ENCODE measurements at places on chromosomes 1 and 21.

DNA sequence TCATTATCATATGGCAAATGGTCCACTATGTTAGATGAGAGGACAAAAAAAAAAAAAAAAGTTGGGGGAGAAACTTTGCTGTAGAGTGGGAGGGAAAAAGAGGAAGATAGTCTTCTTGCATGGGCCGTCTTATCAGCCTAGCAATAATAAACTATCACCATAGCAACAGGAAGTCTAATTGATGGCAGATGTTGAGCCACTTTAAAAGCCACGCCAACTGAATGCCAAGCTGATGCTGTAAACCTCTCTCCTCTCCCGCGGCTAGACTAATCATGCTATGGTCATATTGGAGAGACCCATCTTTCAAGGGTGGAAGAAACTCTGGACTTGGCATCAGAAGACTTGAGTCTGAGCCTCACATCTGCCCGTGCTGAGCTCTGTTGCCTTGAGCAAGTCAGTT lies 122.2 kb upstream of the HOOK1 start:
- DNase-seq = no peak
- H3K27me3 ChIP-seq = no peaks in the 10 kb centered on the region
- H3K4me1 ChIP-seq = no peaks in the 10 kb centered on the region

GRCh38 chr21:38599381-38599975 lies 101.2 kb upstream of the ERG start:
- H3K27ac ChIP-seq = no peak overlapping the region
- H3K36me3 ChIP-seq = no peaks in the 10 kb centered on the region
- H3K4me3 ChIP-seq = no peak overlapping the region
- H3K4me1 ChIP-seq = no peaks in the 10 kb centered on the region

DNA sequence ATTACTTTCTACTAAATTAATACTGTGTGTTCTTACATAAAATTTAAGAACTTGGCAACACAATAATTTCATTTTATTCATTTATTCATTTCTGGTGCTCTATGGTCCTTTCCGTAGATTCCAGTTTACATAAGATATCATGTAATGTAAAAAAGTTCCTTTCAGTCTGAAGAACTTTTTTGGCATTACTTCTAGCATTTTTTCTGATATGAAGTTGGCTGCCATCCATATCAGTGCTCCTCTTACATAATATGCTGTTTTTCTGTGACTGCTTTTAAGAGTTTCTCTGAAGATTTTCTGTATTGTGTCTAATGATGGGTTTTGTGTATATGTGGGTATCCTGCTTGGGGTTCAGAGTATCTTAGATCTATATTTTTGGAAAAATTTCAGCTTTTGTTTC lies 34.8 kb downstream of the LIN9 start:
- H3K27ac ChIP-seq = no peak overlapping the region
- H3K4me1 ChIP-seq = no peaks in the 10 kb centered on the region
- H3K4me3 ChIP-seq = no peak overlapping the region
- H3K36me3 ChIP-seq = no peaks in the 10 kb centered on the region
- DNase-seq = no peak

- no peak overlapping the region for H3K27ac ChIP-seq
- H3K4me1 ChIP-seq = no peaks in the 10 kb centered on the region
- H3K36me3 ChIP-seq = no peaks in the 10 kb centered on the region
- H3K27me3 ChIP-seq = no peaks in the 10 kb centered on the region
- no peak for DNase-seq
Measured at GRCh38 chr21:17699524-17700189, 87.0 kb upstream of the BTG3 start.

DNA sequence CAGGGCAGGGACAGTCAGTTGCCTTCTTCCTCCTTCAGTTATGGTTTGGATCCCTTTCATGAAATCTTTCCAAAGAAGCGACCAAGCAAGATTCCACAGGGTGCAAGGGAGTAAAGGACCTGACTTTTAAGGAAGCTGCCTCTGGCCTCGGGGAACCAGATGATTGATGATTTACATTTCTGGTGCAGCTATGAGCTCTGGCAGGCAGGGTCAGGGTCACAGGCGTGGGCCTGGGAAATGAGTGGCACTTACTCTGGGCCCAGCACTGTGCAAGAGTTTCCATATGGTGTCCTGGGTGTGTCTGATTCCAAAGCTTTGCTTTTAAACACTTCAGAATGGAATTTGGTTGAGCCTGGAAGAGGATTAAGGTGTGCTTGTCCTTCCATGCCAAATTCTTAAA lies 7.2 kb upstream of the CRABP2 start:
- peaks cover 20% of the 10 kb centered on the region for H3K4me1 ChIP-seq
- H3K4me3 ChIP-seq = no peak overlapping the region
- no peaks in the 10 kb centered on the region for H3K36me3 ChIP-seq
- H3K27ac ChIP-seq = no peak overlapping the region

GRCh38 chr1:221606256-221606655 lies 135.6 kb downstream of the DUSP10 start:
- no peaks in the 10 kb centered on the region for H3K36me3 ChIP-seq

GRCh38 chr1:205704903-205705302 lies 24.6 kb upstream of the SLC45A3 start:
- no peak overlapping the region for H3K4me3 ChIP-seq
- H3K27me3 ChIP-seq = no peaks in the 10 kb centered on the region
- no peak for DNase-seq
- H3K27ac ChIP-seq = no peak overlapping the region

- H3K4me3 ChIP-seq = no peak overlapping the region
- DNase-seq = no peak
- no peak overlapping the region for H3K27ac ChIP-seq
- H3K27me3 ChIP-seq = no peaks in the 10 kb centered on the region
Measured at GRCh38 chr21:44760376-44760775, 41.2 kb downstream of the UBE2G2 start.

DNA sequence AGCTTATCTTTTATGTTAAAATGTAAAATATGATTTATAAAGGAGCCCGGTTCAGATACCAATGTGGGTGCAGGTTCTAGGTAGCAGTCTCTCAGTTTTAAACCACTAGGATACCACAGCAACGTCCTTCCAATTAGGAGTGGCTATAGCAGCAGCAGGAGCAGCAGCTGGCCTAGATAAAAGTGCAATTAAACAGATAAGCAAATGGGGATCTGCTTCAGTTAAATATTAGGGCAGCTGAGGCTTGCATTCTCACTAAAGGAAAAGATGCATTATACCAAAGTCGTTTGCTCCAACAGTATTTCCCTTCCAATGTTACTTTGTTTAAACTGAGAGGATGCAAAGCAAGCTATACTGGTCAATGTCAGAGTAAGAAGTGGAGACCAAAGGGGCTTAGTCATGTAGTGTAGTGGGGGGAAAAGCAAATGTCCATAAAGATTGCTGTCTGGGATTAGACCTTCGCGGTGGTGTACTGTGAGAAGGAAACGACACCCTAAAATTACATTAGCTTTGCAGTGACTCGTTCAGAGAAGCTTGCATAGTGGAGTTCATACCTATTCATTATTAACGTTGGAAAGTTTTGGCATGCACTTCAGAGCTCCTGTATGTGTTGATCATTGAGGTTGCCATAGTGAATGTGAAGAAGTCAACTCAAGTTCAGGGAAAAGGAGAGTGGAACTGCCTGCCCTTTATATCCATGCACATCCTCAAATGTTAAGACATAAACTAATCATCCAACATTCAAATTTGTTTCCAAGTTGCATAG lies 272.2 kb downstream of the VAV3 start:
- H3K4me3 ChIP-seq = no peak overlapping the region
- H3K27me3 ChIP-seq = no peaks in the 10 kb centered on the region
- 0 out of 2 replicates have a peak, but pooled peaks cover 2% of the 10 kb centered on the region for H3K4me1 ChIP-seq
- no peak overlapping the region for H3K27ac ChIP-seq
- no peaks in the 10 kb centered on the region for H3K36me3 ChIP-seq

DNA sequence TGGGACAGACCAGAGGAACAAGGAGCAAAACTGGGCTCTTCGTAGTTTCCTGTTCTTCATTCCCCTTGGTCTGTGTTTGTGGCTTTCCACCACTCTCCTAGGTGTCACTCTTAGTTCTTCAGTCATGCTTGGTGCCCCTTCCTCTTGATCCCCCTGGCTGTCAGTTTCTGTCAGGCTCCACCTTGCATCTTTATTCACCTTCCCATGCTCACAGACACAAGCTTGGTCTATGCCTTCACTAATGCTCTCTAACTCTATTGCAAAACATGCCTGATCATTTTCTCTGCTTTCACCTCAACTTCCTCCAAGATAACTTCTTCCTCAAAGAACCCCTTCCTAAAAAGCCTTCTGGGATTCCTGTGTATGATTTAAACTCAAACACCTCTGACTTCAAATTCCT lies 122.9 kb downstream of the GLUL start:
- no peak for DNase-seq
- no peaks in the 10 kb centered on the region for H3K36me3 ChIP-seq
- no peaks in the 10 kb centered on the region for H3K4me1 ChIP-seq
- H3K4me3 ChIP-seq = no peak overlapping the region
- no peaks in the 10 kb centered on the region for H3K27me3 ChIP-seq
- no peak overlapping the region for H3K27ac ChIP-seq

DNA sequence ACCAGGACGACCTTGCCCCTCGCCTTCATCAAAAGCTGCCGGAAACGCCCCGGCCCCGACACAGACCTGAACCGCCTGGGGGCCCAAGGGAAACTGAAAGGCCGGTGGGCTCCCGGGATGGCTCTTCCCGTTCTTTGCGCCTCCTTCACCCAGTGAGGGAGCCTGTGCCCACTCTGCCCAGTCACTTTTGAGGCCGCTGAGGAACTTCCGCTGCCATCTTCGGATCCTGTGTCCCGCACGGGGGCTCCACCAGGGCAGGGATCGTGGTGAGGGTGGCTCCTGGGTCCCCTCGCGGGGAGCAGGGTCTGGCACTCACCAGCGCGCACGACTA lies 104.0 kb downstream of the PPIAL4G start:
- DNase-seq = no peak
- H3K4me3 ChIP-seq = peak overlapping the region; percentile 87
- no peaks in the 10 kb centered on the region for H3K36me3 ChIP-seq
- H3K4me1 ChIP-seq = no peaks in the 10 kb centered on the region
- no peaks in the 10 kb centered on the region for H3K27me3 ChIP-seq

DNA sequence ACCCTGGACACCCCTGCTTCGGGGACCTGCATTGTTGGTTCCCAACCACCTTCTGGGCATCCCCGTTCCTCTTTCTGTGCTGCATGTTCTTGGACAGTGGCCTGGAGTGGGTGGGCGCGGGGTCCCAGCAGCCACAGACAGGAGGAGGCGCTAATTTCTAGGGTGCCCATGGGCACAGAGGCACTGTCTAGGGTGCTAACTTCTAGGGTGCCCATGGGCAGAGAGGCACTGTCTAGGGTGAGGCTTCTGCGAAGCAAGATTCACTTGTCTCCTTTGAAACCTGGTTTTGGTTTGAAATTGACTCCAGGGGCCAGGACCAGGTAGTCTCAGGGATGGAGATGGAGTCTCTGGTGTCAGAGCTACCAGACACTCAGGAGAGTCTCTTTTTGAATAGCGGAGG lies 815 bp upstream of the MEGF6 start:
- H3K27ac ChIP-seq = no peak overlapping the region
- no peaks in the 10 kb centered on the region for H3K36me3 ChIP-seq
- no peak for DNase-seq
- peaks cover 22% of the 10 kb centered on the region for H3K4me1 ChIP-seq
- peaks cover 9% of the 10 kb centered on the region for H3K27me3 ChIP-seq
- peak overlapping the region; percentile 36 for H3K4me3 ChIP-seq

- no peak for DNase-seq
- no peaks in the 10 kb centered on the region for H3K4me1 ChIP-seq
- H3K36me3 ChIP-seq = no peaks in the 10 kb centered on the region
- no peaks in the 10 kb centered on the region for H3K27me3 ChIP-seq
Measured at GRCh38 chr21:17269760-17270159, 243.1 kb upstream of the CXADR start.

- peak overlapping the region; percentile 21 for H3K4me3 ChIP-seq
- no peaks in the 10 kb centered on the region for H3K27me3 ChIP-seq
- DNase-seq = peak; percentile 62
- H3K27ac ChIP-seq = no peak overlapping the region
- H3K36me3 ChIP-seq = no peaks in the 10 kb centered on the region
- H3K4me1 ChIP-seq = peaks cover 13% of the 10 kb centered on the region
Measured at GRCh38 chr1:203556047-203556851, 62.3 kb downstream of the OPTC start.

DNA sequence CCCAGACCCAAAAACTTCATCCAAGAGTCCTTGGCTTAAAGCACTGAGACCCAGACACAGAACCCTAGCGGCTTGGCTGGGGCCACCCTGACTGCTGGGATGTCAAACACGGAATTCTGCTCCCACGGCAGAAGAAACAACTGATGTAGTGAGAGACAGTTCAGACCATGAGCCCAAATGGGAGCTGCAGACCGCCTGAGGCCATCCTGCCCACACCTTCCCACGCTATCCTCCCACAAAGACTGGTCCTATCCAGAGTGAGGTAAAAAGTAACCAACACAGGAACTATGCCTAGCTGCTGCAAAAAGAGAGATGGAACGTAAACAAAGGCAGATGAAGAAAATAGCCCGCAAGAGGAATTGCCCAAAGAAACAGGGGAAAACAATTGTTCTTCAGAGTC lies 203.3 kb downstream of the PTPRU start:
- peaks cover 6% of the 10 kb centered on the region for H3K4me1 ChIP-seq
- H3K27ac ChIP-seq = no peak overlapping the region
- H3K36me3 ChIP-seq = no peaks in the 10 kb centered on the region
- H3K4me3 ChIP-seq = no peak overlapping the region

DNA sequence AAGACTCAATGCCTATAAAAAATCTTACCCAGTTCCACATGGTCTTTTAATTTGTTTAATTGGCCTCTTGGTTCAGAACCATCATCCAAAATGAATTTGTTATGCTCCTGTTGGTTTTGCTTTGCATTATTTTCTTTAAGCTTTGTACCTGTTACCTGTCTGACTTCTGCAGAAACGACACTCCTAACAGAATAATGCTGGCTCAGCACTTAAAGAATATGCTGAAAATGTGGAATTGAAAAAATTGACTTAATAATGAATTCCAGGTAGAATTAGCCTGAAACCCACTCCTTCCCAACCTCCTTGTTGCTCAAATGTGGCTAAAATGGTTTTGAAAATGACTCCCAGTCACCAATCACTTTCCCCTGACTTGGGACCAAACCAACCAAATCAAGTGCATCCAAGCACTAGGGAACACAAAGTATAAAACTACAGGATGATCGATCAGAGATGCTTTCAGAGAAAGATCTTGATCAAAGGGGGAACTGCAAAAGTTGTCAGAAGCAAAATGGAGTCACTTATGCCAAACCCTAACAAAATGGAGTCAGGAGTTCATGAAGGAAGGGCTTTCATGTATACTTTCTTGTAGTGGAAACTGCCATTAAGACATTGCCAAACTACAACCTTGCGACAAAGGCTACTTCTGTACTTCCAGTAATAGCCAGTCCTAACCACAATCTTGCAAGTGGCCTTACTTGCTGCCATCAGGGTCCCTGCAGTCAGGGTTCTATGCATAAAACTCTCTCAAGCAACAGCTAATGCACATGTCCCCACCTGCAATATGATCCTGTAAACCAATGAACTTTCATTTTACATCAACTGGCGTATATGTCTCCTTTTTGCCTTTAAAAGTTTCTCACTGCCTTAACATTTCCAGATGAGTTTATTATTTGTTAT lies 5.4 kb downstream of the GBP7 start:
- H3K4me3 ChIP-seq = no peak overlapping the region
- no peaks in the 10 kb centered on the region for H3K36me3 ChIP-seq
- H3K27ac ChIP-seq = no peak overlapping the region
- DNase-seq = no peak
- no peaks in the 10 kb centered on the region for H3K4me1 ChIP-seq

Measured in H1 (cell line).